Nephron progenitor cell (in vitro differentiated cells): ENCODE measurements at places on chromosomes 12 and 14.
A peak's percentile ranks its signal among the peaks of the same experiment; 100 is the strongest.

DNA sequence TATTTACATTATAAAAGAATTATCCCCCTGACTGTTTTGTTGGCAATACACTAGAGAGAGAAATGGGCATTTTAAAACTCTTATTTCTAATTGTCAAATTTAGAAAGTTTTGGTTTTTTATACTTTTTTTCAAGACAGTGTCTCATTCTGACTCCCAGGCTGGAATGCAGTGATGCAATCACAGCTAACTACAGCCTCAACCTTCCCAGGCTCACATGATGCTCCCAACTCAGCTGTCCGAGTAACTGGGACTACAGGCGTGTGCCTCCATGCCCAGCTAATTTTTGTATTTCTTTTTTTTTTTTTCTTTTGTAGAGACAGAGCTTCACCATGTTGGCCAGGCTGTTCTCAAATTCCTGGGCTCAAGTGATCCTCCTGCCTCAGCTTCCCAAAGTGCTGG, 8.3 kb upstream of the OR11H6 start:
- no peak overlapping the region for H3K4me3 ChIP-seq
- no peaks in the 10 kb centered on the region for H3K4me1 ChIP-seq
- no peak for DNase-seq
- H3K27ac ChIP-seq: no peak overlapping the region

DNA sequence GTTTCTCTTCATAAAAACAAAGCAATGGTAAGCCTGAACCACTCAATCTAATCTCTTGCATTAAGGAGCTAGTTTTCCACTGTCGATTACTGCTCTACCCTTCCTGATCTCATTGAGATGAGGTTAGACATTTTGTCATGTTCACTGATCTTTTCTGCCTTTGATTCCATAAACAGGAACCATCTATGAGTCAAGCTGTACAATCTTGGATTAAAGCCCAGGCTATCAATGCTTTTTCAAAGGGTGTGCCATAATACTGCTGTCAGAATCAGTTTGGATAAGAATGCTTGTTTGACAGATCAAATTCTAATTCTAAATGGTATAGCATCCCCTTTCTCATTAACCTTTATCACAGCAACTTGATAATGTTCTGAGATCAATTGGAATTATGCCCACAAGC, 16.1 kb downstream of the GRIP1 start:
- no peaks in the 10 kb centered on the region for H3K36me3 ChIP-seq
- H3K4me1 ChIP-seq: no peaks in the 10 kb centered on the region
- no peak overlapping the region for H3K27ac ChIP-seq
- peaks cover 5% of the 10 kb centered on the region for H3K27me3 ChIP-seq
- DNase-seq: no peak

DNA sequence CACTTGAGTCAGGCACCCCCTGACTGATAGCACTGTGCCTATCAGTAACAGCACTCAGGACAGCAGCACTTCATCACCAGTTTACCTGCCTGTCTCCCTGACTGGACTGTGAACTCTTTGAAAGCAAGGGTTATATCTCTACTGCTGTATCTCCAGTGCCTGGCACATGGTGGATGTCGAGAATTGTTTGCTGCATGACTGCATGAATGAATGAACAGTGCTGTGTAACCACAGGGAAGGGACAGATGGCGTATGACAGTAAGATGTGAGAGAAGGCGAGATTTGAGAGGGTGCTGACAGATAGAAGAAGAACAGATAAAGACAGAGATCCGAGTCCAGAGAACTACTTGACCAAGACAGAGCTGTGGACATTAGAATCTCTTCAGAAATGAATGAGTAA, 29.7 kb downstream of the BRAP start:
- H3K36me3 ChIP-seq: peaks cover 48% of the 10 kb centered on the region
- no peaks in the 10 kb centered on the region for H3K27me3 ChIP-seq
- peak overlapping the region; percentile 13 for H3K27ac ChIP-seq
- DNase-seq: no peak
- no peaks in the 10 kb centered on the region for H3K4me1 ChIP-seq

- no peaks in the 10 kb centered on the region for H3K36me3 ChIP-seq
- peak overlapping the region; percentile 16 for H3K27ac ChIP-seq
- H3K4me1 ChIP-seq: no peaks in the 10 kb centered on the region
- peaks cover 5% of the 10 kb centered on the region for H3K27me3 ChIP-seq
Observed at GRCh38 chr12:15712823-15713660, 76.1 kb downstream of the EPS8 start.

GRCh38 chr14:77318006-77318553, 2.6 kb downstream of the POMT2 start:
- H3K27ac ChIP-seq: no peak overlapping the region
- DNase-seq: no peak
- peak overlapping the region; percentile 28 for H3K4me3 ChIP-seq
- peaks cover 75% of the 10 kb centered on the region for H3K4me1 ChIP-seq
- H3K36me3 ChIP-seq: no peaks in the 10 kb centered on the region

- peak overlapping the region; percentile 73 for H3K27ac ChIP-seq
- no peak for DNase-seq
- H3K4me1 ChIP-seq: peaks cover 72% of the 10 kb centered on the region
- no peak overlapping the region for H3K4me3 ChIP-seq
Observed at GRCh38 chr12:124829008-124829707, 34.5 kb downstream of the SCARB1 start.

DNA sequence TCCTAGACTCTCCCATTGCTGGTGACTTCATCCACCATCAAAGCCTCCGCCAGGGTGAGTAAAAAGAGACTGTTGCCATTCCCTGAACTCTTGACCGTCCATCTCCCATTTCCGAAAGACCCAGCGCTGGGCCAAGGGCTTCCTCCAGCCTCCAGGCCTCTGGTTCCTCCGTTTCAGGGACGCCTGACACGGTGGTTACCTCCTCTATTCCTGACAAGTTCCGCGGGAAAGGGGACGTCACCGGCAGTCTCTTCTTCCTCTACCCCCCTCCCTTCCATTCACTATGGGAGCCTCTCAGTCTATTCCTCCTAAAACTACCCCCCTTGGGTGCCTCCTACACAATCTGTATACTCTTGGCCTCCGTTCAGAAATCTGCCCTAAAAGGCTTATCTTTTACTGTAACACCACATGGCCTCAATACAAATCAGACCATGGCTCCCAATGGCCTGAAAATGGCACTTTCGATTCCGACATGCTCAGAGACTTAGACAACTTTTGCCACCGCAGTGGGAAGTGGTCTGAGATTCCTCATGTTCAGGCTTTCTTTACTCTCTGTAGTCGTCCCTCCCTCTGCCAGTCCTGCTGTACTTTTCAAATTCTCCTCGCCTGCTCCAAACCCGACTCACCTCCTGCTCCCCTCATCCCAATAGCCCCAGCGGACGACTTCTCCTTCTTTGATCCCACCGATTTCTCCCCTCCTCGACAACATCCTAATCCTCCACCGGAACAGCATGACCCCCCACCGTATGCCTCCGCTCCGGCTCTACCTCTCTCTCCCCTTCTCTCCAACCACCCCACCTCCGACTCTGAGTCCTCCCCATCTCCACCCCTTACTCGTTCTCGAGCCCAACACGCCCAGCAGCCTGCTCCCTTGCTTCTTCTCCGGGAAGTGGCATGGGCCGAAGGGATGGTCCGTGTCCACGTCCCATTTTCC, 70.4 kb downstream of the MOK start:
- H3K36me3 ChIP-seq: no peaks in the 10 kb centered on the region
- no peaks in the 10 kb centered on the region for H3K27me3 ChIP-seq
- no peak for DNase-seq

GRCh38 chr14:90644882-90645281, 171.3 kb downstream of the TTC7B start:
- H3K4me3 ChIP-seq: no peak overlapping the region
- H3K27me3 ChIP-seq: peaks cover 4% of the 10 kb centered on the region
- DNase-seq: no peak
- H3K36me3 ChIP-seq: peaks cover 47% of the 10 kb centered on the region
- peaks cover 10% of the 10 kb centered on the region for H3K4me1 ChIP-seq
- no peak overlapping the region for H3K27ac ChIP-seq

GRCh38 chr12:52050758-52051541, at the start of gene NR4A1:
NR4A1 (plus strand) TSS chr12:52051442; CDS start chr12:52054329, 2,887 bp downstream.
- DNase-seq: peak; percentile 99
- peaks cover 32% of the 10 kb centered on the region for H3K4me1 ChIP-seq
- no peaks in the 10 kb centered on the region for H3K36me3 ChIP-seq
- H3K27ac ChIP-seq: peak within 1 kb of the TSS; percentile 83

- no peak for DNase-seq
- H3K36me3 ChIP-seq: no peaks in the 10 kb centered on the region
- H3K4me3 ChIP-seq: no peak overlapping the region
- no peak overlapping the region for H3K27ac ChIP-seq
- peaks cover 4% of the 10 kb centered on the region for H3K27me3 ChIP-seq
- peaks cover 18% of the 10 kb centered on the region for H3K4me1 ChIP-seq
Observed at GRCh38 chr12:89468648-89469326, 55.8 kb downstream of the GALNT4 start.

DNA sequence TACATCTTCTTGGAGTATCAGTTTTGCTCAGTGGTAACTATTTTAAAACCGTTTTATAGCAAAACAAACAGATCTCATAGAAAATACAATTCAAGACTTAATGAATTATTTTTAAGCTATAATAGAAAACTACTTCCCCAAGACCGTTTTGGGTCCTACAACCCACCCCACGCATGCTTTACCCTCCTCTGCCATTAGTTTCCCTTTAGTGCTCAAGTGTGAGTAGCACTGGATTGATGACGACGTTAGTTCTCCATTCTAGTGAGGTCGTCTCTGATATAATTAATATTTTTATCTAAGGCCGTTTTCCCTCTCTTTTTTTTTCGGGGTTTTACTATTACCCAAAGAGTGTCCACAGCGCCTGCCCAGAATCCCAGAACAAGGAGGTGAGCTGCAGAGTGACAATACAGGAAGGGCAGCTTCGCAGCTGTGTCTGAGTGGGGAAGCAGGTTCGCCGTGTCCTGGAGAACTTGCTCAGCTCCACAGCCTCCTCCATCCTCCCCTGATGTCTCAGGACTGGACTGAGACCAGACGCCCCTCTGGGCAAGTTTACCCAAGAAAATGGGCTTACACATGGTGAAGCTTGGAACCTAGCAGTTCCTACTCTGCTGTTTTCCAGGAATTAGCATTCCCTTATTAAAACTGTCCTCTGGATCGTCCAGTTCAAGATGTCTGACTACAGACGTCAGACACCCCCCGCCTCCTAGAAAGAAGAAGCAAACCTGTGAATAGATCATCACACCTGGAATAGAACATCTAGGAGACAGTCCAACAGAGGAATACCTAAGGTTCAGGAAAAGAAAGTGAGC, 31.9 kb upstream of the MON2 start:
- H3K4me1 ChIP-seq: peaks cover 14% of the 10 kb centered on the region
- DNase-seq: no peak
- H3K36me3 ChIP-seq: no peaks in the 10 kb centered on the region
- H3K4me3 ChIP-seq: peak overlapping the region; percentile 86
- H3K27ac ChIP-seq: no peak overlapping the region
- peaks cover 59% of the 10 kb centered on the region for H3K27me3 ChIP-seq

GRCh38 chr14:32808644-32809043, 130.0 kb upstream of the NPAS3 start:
- H3K27ac ChIP-seq: no peak overlapping the region
- no peak for DNase-seq
- H3K4me3 ChIP-seq: no peak overlapping the region
- H3K4me1 ChIP-seq: peaks cover 38% of the 10 kb centered on the region
- H3K27me3 ChIP-seq: no peaks in the 10 kb centered on the region
- peaks cover 16% of the 10 kb centered on the region for H3K36me3 ChIP-seq

DNA sequence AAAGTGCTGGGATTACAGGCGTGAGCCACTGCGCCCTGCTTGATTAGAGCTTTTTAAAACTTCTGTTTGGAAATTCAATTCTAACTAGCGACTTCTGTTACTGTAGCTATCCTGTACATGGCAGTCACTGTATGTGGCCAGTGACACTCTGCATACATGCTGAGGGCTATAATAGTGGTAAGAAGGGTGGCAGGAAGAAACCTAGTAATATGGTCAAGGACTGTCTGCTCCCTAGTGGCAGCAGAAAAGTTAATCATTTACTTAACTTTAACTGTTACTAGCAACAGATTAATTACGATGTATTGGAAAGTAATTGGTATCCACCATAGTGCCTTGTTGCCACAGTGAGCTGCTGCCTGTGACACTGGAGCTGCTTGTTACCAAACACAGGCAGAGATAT, 149.0 kb downstream of the KITLG start:
- no peak for DNase-seq
- H3K36me3 ChIP-seq: peaks cover 5% of the 10 kb centered on the region
- H3K4me1 ChIP-seq: peaks cover 8% of the 10 kb centered on the region
- no peaks in the 10 kb centered on the region for H3K27me3 ChIP-seq

DNA sequence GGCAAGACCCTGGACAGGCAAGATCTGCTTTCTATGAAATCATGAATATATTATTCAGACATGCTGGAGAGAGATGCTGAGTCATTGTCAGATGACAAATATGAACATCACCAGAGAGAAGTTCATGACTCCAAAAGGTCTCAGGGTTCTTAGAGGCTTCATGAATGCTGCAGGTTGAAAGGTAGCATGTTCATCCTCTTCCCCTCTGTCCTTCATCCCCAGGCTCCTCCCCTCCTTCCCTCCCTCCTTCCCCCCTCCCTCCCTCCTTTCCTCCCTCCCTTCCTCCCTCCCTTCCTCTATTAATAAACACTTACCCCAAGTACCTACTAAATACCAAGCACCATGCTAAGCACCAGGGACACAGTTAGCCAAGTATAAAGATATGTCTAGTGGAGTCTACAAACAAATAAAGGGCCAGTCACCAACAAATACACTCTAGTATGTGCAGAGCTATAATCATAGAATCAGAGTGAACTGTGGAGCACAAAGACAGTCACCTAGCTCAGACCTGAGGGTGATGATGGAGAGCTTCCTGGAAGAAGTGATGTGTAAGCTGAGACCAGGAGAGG, 46.2 kb downstream of the RPH3A start:
- H3K4me1 ChIP-seq: no peaks in the 10 kb centered on the region
- DNase-seq: no peak
- no peaks in the 10 kb centered on the region for H3K36me3 ChIP-seq
- no peak overlapping the region for H3K27ac ChIP-seq

DNA sequence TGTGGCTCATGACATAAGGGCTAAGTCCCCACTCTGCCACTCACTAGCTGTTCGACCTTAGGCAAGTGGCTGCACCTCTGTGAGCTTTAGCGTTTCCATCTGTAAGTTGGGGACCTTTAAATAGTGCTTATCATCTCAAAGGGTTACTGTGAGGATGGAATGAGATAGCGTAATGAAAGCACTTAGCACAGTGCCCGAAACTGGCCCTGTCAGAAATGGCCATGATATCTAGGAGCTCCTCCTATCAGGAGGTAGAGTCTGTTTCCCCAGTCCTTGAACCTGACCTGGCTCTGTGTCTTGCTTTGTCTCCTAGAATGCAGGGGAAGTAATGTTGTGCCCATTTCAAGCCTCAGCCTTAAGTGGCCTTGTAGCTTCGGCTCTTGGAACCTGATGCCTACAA, 211.0 kb downstream of the RBM19 start:
- H3K27me3 ChIP-seq: peaks cover 30% of the 10 kb centered on the region
- no peak overlapping the region for H3K27ac ChIP-seq
- DNase-seq: no peak
- no peaks in the 10 kb centered on the region for H3K4me1 ChIP-seq

DNA sequence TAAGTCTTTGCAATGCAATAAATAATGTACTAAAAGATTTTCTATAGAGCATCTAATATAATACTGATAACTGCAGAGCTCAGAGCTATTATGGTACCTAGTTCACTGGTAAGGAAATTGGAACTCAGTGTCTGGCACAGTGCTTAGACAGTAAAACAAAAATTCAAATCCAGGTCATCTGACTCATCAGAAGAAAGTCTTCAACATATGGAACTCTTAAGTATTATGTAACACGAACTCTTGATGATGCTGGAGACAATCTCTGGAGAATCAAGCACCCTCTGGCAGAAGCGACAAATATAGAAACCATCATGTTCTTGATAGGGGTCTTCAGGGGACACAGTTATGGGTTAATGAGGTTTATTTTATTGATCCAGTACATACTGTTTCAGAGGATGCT, 37.3 kb upstream of the TRHDE start:
- DNase-seq: no peak
- no peaks in the 10 kb centered on the region for H3K36me3 ChIP-seq
- no peak overlapping the region for H3K27ac ChIP-seq
- H3K27me3 ChIP-seq: no peaks in the 10 kb centered on the region
- no peak overlapping the region for H3K4me3 ChIP-seq
